SIG-M5 (cell line): ENCODE measurements at places on chromosomes 3 and 15.

- no peak for DNase-seq
Observed at GRCh38 chr3:7382293-7383010, 521.5 kb downstream of the GRM7 start.

DNA sequence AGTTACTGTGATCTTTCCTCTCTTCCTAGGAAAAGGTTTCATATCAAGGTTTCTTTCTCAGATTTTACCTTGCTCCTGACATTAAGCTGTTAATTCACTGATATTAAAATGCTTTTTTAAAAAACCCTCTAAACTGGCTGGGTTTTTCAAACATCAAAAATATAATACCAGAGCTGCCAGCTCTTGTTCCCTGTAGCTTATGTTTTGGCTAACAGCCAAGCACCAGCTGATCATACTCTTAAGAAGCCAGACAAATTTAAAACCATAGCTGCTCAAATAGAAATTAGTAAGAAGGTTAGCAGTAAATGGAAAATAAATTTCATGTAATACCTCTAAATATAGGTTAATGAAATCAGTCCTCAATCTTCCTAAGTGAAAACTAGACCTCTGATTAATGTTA, 657.5 kb downstream of the GRM7 start:
- no peak for DNase-seq

GRCh38 chr3:51389423-51390183, 1.5 kb upstream of the RBM15B start:
- DNase-seq: no peak

DNA sequence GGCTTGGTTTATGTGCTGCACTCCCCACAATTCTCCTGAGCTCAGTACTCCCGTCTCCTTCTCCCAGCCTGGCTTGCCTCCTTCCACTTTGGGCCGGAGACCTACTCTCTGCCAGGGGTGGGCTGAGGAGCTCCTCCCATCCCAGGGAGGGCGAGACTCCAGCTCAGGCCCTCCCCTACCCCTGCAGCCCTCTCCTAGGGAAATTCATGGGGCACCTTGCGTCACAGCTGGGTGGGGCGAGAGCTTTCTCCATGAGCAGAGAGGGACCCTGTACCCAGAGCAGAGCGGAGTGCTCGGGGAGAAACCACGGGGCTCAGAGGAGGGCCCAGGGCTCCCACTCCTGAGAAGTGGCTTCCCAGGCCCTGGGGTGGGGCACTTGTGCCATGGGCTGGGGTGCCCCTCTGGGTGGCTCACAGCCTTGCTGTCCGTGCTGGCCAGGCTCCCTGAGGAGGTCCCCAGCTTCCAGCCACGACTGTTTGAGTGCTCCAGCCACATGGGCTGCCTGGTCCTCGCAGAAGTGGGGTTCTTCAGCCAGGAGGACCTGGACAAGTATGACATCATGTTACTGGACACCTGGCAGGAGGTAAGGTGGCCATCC, 13.3 kb downstream of the VILL start:
- DNase-seq: no peak

- DNase-seq: no peak
Observed at GRCh38 chr3:177286034-177286433, 88.8 kb upstream of the TBL1XR1 start.

DNA sequence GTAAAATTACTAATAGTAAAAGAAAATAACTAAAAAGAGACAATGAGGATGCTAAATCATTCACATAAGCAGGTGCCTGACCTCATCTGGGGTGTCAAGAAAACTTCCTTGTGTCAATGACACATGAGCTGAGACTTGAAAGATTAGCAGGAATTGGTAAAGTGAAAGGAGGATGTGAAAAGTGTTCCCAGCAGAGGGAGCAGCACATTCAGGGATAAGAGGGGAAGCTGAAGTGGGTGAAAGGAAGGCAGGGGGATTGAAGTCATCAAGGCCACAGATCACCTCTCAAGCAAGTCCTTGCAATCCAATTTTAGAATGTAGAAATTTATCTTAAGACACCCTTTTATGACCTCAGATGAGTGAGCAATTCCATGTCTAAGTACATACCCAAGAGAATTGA, 60.2 kb upstream of the ACP3 start:
- DNase-seq: no peak

- no peak for DNase-seq
Observed at GRCh38 chr3:160851629-160852210, 95.7 kb downstream of the PPM1L start.

DNA sequence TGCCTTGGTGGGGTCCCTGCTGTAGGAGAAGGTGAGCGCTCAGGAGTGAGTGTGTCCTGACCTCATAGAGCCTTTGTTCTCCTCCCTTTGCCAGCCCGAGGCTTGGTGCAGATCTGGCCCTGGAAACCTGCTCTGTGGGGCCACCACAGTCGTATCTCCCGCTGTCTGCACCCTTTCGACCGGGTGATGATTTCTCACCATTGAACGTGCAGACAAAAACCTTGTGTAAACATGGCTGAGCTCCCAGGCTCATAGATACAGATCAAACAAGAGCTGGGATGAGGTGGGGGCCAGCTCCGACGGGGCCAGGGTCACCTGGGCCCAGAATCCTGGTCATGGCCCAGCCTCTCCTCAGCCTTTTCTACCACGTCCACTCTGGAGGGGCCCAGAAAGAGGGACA, 34.6 kb upstream of the ESYT3 start:
- no peak for DNase-seq

- no peak for DNase-seq
Observed at GRCh38 chr3:9167222-9167621, 82.2 kb downstream of the SRGAP3 start.

GRCh38 chr3:173744895-173745294, 347.4 kb downstream of the NLGN1 start:
- no peak for DNase-seq

GRCh38 chr3:33392703-33393125, 47.5 kb downstream of the UBP1 start:
- DNase-seq: no peak

DNA sequence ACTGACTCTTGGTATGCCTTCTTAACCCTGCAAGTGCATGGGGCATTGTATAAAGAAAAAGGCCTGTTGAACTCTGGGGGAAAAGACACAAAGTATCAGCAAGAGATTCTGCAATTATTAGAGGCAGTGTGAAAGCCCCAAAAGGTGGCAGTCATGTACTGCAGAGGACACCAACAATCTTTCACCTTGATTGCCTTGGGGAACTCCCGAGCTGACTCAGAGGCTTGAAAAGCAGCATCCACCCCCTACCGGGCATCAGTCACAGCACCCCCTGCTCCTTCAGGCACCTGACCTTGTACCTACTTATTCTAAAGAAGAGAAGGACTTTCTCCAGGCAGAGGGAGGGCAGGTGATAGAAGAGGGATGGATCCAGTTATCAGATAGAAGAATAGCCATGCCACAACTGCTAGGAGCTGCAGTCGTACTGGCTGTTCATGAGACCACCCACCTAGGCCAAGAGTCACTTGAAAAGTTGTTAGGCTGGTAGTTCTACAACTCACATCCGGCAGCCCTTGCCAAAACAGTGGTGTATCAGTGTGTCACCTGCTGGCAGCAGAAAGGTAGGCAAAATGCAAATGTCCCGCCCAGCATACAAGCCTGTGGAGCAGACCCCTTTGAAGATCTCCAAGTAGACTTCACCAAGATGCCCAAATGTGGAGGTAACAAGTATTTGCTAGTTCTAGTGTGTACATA, 241.6 kb upstream of the CNTN6 start:
- DNase-seq: no peak

GRCh38 chr3:60056404-60056803, 1006.6 kb upstream of the CFAP20DC start:
- DNase-seq: no peak

DNA sequence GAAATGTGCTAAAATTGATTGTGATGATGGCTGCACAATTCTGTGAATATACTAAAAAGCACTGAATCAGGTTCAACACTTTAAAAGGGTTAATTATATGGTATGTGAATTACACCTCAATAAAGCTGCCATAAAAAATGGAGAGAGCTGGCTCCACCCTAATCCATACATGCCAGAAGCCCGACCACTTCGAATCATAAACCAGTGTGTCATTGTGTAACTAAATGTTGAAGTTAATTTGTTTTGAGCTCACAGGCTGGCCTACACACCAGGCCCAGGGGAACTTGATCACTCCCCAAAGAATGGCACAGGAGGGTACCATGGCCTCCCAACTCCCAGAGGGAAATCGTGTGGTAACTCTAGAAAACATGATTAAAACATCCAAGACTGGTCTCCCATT, 14.0 kb downstream of the PLCD1 start:
- DNase-seq: no peak

- DNase-seq: no peak
Observed at GRCh38 chr15:53759411-53759931, at the start of gene WDR72. Gene WDR72 (minus strand): TSS chr15:53759663. CDS start chr15:53733149, 26,514 bp downstream.
